EL (cell line): ENCODE measurements at places on chromosomes 2 and 18.

- DNase-seq: no peak
These were observed 117.4 kb upstream of the NABP1 start for GRCh38 chr2:191560411-191560980.

- peak; percentile 74 for DNase-seq
These were observed 108.5 kb upstream of the RND3 start for GRCh38 chr2:150595803-150596470.

GRCh38 chr2:27016801-27017325, 15.9 kb upstream of the TMEM214 start:
- DNase-seq: peak; percentile 70

- no peak for DNase-seq
These were observed 13.3 kb downstream of the RELCH start for GRCh38 chr18:62200121-62200914.

- no peak for DNase-seq
These were observed 25.4 kb downstream of the NCK2 start for GRCh38 chr2:105770149-105770548.

DNA sequence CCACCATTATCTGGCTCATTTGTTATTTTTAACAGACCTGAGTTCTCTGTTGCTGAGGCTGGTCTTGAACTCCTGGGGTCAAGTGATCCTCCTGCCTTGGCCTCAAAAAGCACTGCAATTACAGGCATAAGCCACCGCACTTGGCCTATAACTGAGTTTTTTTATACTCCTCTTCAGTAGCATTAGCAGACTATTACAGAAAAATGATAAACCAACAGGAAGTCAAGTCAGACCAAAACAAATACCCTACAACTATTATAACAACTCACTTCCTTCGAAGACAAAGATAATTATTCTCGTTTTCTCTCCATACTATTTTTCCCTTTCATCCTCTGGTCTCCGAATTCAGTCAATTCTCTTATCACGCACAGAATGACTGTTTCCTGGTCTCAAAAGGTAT, 78.2 kb downstream of the MEMO1 start:
- DNase-seq: no peak

- peak; percentile 57 for DNase-seq
These were observed 22.3 kb downstream of the KLF7 start for GRCh38 chr2:207143215-207144172.

- no peak for DNase-seq
These were observed 26.4 kb upstream of the EFHD1 start for GRCh38 chr2:232607011-232607410.

DNA sequence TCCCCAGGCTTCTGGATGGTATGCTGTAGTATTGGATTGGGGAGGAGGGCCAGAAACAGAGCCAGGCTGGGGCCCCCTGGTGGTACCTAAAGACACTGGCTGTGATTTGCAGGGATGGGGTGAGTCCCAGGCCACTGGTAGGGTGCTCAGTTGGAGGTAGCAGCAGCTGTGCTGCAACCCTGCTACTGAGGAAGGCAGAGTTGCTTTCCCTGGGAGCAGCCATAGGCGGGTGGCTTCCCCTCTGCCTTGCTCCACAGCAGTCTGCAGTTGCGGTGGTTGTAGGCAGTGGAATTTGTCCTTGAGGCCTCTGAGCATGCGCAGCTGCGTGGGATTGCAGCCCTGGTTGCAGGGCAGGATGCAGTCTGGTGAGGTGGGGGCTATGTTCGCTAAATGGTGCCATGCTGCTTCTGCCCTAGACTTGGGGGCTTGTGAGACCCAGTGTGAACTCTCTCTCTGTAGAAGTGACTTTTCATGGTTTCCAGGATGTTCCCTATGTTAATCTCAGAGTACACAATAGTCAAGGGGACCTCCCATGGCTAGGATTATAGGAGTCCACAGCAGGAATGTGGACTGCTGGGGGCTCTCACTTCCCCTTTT, 443.5 kb downstream of the XIRP2 start:
- peak; percentile 9 for DNase-seq

GRCh38 chr18:49694402-49694801, 118.9 kb downstream of the ACAA2 start:
- no peak for DNase-seq

DNA sequence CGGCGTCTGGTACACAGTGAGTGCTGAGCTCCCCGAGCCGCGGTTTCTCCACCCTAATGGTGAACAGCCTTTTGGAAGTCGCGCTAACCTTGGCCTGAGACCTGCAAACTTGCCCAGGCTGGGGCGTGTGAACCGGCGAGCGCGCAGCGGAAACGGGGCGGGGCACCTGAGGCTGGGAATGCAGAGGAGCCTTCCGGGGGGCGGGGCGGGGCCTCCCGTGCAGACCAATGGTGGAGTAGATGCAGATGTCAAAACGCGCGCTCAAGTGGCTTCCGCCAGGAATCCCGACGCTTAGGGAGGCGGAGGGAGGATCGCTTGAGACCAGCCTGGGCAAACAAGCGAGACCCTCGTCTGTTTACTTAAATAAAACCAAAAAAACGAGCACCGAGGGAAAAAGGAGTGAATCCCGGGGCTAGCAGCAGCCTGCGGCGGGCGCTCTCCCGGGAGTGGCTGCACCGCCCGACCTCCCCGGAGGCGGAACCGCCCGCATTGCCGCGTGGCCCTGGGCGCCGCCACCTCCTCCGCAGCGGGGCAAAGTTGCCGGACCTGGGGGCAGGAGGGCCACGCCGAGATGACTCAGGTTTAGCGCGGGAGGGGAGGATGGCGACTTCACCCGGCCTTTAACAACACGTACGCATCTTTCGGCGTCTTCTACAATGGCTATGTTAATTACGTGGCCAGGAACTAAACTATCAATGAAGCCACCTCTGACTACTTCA, 2.2 kb upstream of the RRM2 start:
- DNase-seq: peak; percentile 96

DNA sequence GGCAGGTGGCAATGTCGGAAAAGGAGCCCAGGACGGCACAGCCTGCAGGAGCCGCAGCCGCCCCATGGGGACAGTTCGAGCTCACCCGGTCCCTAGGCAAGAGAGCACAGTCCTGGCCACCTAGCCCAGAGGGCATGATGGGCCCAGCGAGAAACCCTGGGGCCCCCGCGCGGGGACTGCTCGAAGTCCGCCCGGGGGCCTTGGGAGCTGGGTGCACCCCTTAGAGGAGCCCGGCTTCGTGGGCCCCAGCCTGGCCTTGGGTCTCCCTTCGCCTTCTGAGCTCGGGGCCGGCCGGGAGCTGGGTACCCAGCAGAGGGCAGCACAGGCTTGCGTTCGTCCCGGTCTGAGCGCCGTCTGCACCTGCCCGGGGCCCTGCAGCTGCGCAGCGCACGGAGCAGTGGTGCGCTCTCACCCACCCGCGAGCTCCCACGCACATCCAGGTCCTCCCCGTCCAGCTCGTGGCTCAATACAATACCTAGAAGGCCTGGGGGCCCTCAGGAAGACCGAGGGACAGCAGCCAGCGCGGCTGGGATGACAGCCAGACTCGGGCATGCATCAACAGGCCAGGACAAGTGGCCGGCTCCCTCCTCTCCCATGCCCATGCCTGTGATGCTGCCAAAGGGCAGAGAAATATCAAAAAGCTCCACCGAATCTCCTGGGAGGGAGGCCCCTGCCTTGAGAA, 96.2 kb upstream of the ZNF532 start:
- peak; percentile 67 for DNase-seq

DNA sequence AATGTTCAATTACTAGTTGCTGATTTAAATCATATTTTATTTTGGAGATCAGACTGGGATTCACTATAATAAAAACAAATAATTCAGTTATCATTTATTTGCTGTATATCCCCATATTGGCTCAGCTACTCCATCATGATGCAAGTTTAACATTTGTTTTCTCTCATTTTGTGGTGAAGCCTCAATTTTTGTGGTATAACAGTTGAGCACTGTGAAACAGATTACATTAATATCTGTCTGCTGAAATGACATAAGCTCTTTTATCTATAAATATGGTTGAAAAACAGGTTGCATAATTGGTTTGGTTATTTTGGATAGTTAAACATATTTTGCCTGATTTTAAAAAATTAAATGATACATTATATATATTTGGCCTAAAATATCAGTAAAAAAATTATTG, 67.7 kb downstream of the DPP4 start:
- DNase-seq: no peak
